ENCODE measurements at places on chromosomes 5 and 9. TPM values are rescaled to one million over a fixed set of nuclear protein-coding genes. Genes with fewer than 3 reads are reported as not detected.

The RANBP3L gene
- total RNA-seq: not detected

The GKAP1 gene
- 2.8 TPM for total RNA-seq

DNA sequence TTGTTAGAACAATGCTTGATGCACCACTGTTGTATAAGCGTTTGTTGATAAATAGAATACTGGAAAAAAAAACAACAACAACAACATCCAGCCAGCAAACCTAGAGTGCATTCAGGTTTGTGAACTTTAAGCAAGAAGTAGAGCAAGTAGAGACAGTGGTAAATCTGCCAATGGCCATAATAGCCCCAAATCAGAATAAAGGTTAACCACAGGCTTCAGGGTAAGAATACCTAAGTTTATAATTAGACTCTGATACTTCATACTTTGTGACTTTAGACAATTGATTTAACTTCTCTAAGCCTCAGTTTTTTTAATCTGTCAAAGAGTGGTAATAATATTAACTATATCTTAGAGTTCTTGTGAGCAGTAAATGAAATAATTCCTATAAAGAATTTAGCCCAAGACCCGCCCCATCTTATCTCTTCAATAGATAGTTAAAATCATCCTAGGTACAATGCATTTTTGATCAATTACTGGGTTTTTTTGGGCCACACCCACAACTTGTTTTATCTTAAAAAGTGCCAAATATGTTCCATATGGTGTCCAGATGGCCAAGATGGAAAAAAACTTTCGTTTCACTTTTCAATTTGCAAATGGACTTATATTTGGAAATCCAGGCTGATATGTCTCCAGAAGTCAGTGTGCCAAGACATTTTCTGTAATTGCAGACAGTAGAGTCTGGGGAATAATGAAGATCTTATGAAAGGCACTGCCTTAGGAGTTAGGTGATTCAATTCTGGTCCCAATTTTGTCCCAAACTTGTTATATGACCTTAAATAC is 24.5 kb upstream of the DPYSL3 start:
- no peak overlapping the region for H3K27ac ChIP-seq
- H3K4me3 ChIP-seq: no peak overlapping the region
- H3K4me1 ChIP-seq: no peaks in the 10 kb centered on the region
- no peak for DNase-seq
- no peaks in the 10 kb centered on the region for H3K36me3 ChIP-seq

The SLC45A2 gene
- total RNA-seq: not detected

The TNFSF8 gene
- 73.6 TPM for total RNA-seq

GRCh38 chr9:80842389-80842788 is 847.0 kb downstream of the TLE1 start:
- H3K27me3 ChIP-seq: no peaks in the 10 kb centered on the region
- no peak for DNase-seq
- H3K4me3 ChIP-seq: no peak overlapping the region

The PFN3 gene
- total RNA-seq: not detected

DNA sequence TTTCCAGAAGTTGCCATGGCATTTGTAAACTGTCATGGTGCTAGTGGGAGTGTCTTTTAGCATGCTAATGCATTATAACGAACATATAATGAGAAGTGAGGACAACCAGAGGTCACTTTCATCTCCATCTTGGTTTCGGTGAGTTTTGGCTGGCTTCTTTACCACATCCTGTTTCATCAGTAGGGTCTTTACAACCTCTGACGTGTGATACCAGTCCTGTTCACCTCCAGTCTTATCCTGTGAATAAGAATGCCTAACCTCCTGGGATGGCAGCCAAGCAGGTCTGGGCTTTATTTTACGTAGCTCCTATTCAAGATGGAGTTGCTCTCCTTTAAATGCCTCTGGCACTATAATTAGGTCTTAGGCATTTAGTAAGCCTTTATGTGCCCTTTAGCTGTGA is 20.4 kb upstream of the RFK start:
- no peaks in the 10 kb centered on the region for H3K27me3 ChIP-seq
- H3K4me1 ChIP-seq: peaks cover 33% of the 10 kb centered on the region
- H3K4me3 ChIP-seq: no peak overlapping the region
- H3K36me3 ChIP-seq: peaks cover 8% of the 10 kb centered on the region
- no peak overlapping the region for H3K27ac ChIP-seq

DNA sequence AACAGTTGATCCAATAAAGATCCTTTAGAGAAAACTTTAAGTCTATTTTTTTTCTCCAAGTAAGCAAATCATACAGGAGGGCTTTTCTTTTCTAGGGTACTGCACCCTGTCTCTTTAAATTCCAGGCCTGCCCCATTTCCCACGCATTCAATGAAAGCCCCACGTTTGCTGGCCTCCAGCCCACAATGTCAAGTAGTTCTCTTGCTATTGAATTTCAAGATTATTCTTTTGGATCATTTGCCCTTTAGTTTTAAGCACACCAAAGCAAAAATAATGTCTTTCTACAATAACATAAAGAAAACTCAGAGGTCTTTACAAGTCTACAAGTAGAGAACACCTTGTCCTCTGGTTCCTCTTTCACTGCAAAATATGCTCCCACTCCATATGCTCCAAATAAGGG is 15.6 kb downstream of the MLLT3 start:
- H3K27ac ChIP-seq: no peak overlapping the region
- no peaks in the 10 kb centered on the region for H3K27me3 ChIP-seq

DNA sequence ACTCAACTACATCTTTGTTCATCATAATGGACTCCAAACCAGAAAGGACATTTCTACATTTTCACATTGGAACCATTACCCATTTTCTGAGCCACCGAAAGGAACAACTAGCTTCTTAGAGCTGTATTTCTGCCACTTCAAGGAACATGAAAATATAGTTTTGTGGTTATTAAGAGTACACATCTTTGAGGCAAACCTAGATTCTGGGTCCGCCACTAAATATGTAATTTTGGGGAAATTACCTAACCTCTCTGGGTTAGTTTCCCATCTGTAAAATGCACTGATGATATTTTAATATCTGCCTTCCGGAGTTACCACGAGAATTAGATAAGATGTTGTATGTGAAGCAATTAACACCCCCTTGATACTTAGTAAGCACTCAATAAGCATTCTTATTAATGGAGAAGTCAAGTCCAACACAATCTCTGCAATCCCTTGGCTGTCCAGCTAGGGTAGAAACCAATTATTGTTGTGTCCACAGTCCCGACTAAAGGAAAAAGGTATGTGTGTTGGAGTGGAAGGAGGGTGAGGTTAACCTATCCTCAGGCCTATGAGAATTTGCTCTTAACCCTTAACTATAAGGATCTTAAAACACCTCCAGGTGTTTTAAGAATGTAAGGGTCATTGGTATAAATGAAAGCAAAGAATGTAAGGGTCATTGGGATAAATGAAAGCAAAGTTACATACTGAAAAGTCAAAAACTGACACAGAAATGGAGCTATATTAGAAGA is 94.0 kb upstream of the PTGER4 start:
- no peaks in the 10 kb centered on the region for H3K36me3 ChIP-seq
- DNase-seq: no peak
- no peak overlapping the region for H3K27ac ChIP-seq
- no peak overlapping the region for H3K4me3 ChIP-seq

DNA sequence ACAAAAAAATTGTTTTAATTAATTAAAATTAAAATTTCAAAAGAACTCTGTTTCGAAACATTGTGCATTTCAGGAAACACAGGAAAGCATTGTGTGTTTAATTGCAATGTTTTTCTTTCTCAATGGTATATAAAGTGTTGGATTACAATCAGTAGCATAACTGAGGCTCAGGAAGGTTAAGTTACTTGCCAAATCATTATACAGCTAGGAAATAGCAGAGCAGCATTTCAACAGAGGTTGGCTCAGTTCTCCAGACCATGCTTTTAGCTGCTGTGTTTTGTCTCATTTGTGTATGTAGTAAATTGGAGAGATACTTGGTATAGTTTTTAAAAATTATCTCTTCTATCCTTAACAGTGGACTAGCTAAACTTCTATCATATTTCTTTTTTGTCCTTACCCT is 30.0 kb upstream of the CAMLG start:
- H3K27ac ChIP-seq: no peak overlapping the region
- no peaks in the 10 kb centered on the region for H3K27me3 ChIP-seq
- H3K36me3 ChIP-seq: peaks cover 52% of the 10 kb centered on the region
- H3K4me1 ChIP-seq: no peaks in the 10 kb centered on the region
- DNase-seq: no peak

GRCh38 chr9:99362321-99362720 is 140.2 kb downstream of the SEC61B start:
- H3K27ac ChIP-seq: no peak overlapping the region
- H3K4me3 ChIP-seq: no peak overlapping the region
- H3K4me1 ChIP-seq: peaks cover 28% of the 10 kb centered on the region

DNA sequence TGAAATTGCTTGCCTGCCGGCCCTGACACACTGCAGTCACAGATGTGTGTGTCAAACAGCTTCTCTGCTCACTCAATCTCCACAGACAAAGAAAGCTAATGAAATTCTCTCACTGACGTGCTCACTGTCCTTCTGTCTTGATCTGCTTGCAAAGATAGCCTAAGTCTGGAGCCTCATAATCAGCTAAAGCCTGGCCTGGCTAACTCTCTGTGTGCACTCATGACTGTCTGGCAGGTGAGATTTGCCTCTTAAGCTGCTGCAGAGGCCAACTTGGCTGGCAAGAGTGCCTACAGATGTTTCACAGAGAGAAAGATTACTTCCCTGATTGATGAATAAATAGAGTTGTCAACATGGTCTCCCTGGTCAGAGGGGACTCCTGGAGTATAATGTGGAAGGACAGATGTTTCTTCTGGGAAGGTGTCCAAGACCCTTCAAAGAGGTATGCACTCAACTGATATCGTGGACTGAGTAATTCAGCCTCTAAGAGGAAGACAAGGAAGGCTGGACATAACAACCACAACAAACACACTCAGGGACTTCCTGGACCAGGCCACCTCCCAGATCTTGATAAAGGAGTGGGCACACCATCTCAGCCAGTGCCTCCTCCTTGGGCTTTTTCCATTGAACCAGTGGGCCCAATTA is 362.0 kb downstream of the SPOCK1 start:
- no peaks in the 10 kb centered on the region for H3K36me3 ChIP-seq
- no peak for DNase-seq
- no peaks in the 10 kb centered on the region for H3K27me3 ChIP-seq

The SPINK7 gene
- not detected for total RNA-seq

DNA sequence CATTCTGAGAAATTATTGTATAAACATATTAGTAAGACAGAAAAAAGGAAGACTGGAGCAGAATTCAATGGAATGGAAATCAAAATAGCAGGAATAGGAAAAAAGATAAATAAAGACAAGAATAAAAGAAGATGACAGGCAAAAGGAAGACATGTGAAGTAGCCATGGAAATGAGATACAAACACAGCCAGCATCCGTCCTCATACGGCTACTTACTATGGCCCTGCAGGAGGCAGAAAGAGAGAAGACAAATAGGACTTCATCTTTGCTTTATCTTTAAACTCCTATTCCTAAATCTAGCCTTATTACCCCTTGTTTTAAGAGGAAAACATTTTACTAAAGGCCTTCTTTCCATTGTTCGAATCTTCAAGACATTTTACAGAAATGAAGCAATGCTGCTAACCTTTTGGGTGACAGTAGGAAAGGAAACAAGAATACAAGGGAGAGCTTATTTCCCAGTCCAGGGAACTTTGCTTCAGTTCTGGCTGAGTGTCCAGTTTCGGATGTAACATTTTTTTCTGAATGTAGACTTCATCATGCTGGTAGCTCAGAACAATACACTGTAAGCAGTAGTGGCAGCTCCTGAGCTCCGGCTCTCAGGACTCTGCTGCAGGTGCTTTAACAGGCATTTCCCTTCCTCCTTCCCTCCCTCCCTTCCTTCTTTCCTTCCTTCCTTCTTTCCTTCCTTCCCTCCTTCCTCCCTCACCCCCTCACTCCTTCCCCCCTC is 106.4 kb upstream of the SLC12A2 start:
- no peaks in the 10 kb centered on the region for H3K36me3 ChIP-seq
- H3K4me1 ChIP-seq: no peaks in the 10 kb centered on the region
- H3K4me3 ChIP-seq: no peak overlapping the region
- H3K27ac ChIP-seq: no peak overlapping the region

GRCh38 chr5:142095035-142095434 is 13.5 kb upstream of the NDFIP1 start:
- no peaks in the 10 kb centered on the region for H3K27me3 ChIP-seq
- peaks cover 45% of the 10 kb centered on the region for H3K4me1 ChIP-seq
- DNase-seq: no peak
- peak overlapping the region; percentile 14 for H3K4me3 ChIP-seq
- no peaks in the 10 kb centered on the region for H3K36me3 ChIP-seq

The SPATA31A3 gene
- total RNA-seq: not detected

DNA sequence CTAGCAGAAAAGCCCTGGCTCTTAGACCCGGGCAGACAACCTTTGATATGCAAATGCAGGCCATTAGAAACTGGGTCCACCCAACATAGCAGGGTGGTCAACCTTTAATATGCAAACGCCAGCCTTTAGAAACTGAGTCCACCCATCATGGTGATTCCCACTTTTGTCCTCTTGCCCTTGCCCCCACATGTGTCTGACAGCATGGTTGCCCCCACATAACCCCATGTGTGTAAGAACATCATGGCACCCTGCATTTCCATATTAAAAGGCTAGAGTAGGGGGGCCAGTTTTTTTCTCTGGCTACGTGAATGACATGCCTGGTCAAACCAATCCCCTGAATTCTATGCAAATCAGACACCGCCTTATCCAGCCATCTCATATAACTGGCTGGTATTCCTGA is 273.2 kb upstream of the PRDM9 start:
- H3K4me1 ChIP-seq: no peaks in the 10 kb centered on the region
- no peak for DNase-seq
- no peak overlapping the region for H3K27ac ChIP-seq

- no peaks in the 10 kb centered on the region for H3K4me1 ChIP-seq
- DNase-seq: no peak
- H3K27me3 ChIP-seq: peaks cover 9% of the 10 kb centered on the region
- H3K27ac ChIP-seq: no peak overlapping the region
- H3K4me3 ChIP-seq: no peak overlapping the region
Observed at GRCh38 chr9:4510546-4511322, 20.5 kb downstream of the SLC1A1 start.

DNA sequence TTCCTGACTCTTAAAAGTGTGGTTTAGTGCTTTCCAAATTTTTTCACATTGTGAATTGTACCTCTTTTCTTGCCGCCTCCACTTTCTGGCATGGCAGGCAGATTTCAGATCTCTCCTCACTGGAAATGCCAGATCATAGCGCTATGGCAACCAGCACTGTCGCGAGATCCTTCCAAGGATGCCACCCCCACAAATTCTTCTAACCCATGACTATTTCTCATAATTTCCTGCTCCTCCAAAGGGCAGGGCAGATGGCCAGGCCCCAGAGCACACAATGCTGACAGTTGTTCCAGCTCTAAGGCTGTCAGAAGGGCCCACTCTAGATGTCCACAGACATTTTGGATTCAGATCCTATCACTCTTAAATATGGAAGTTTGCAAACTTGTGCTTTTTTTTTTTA is 446.2 kb upstream of the RIOK2 start:
- H3K27me3 ChIP-seq: no peaks in the 10 kb centered on the region
- no peak for DNase-seq
- H3K4me1 ChIP-seq: no peaks in the 10 kb centered on the region
- no peak overlapping the region for H3K4me3 ChIP-seq
- H3K27ac ChIP-seq: no peak overlapping the region

All from activated T-helper 2 cell treated with anti-CD3 and anti-CD28 coated beads, Interferon-gamma antibody, Interleukin-2, Interleukin-4, amounts not matched to agents 10 μg/mL and 5 μg/mL and 100 μg/mL, durations not matched to agents 14 hours and 24 hours and 36 hours (primary cell).